AG09309 (cell line): ENCODE measurements at places on chromosomes 1 and 21.
A peak's percentile ranks its signal among the peaks of the same experiment; 100 is the strongest.

GRCh38 chr1:163703794-163704193 lies 382.0 kb downstream of the NUF2 start:
- DNase-seq = no peak

GRCh38 chr21:42769183-42769819 lies 110.0 kb downstream of the WDR4 start:
- DNase-seq = no peak

DNA sequence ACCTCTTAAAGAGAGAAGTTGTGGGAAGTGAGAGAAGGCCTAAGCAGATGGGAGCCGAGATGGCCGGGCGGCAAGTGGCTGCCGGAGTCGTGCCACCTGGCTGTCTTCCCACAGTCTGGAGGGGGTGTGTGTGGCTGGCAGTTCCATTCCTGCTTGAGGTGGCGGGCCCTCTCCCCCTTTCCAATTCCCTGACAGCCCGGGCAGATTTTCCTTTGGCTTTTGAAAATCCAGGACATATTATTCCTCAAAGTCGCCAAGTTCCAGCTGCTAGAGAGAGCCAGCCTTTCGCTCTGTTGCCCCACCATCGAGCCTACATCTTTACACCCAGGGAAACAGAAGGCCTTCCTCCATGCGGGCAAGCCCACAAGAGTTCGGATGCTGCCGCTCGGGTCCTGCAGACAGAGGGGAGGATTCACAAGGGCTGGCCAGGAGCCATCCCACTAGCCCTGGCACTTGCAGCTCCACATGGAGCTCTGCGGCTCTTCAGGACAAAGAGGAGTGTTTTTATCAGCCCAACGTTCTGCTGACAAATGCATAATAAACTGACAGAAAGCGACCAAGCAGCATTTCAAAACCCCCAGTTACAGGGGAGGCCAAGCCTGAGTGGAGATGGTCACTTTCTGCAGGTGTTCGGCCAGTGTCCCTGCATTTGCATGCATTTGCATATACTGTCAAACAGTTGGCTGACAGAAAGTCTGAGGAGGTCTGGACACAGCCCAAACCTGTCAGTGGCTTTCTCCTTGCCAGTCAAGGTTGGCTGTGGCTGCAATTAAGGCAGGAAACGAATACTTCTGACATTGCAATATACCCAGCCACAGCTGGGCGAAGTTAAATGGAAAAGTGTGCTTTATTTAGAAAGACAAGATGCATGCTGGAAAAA lies 45.9 kb downstream of the OLIG1 start:
- DNase-seq = no peak

GRCh38 chr1:101485712-101486111 lies 248.9 kb downstream of the S1PR1 start:
- DNase-seq = no peak

DNA sequence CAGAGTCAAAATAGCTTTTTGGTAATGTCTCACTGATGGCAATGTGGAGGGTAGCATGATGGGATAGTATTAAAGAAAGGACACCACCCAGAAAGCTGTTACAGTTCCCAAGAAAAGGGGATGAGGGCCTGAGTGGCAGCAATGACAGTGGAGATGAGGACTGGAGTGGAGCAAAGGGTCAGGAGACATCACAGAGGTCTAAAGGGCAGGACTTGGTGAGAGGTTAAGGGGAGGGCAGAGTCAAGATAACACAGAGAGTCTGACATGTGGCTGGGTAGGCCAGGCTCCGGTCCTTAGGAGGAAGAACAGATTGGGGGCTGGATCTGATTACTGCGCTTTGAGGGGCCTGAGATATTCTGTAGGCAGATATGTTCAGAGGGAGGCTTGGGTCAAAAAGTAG lies 19.3 kb downstream of the ELF3 start:
- no peak for DNase-seq

DNA sequence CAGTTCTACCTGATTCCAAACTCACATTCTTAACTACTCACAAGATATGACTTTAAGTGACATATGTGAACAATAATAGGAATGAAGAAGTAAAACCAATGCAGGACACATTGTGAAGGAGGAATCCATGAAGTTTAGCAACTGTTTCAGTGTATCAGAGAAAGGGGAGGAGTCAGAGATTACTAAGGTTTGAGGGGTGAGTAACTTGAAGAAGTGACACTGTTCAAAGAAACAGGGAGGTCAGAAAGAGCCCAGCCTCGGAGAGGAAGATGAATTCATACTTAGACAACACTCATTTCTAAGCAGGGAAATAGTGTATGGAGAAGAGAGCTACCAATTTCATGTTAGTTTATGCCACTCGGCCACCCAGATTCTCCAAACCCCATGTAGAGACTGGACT lies 28.2 kb upstream of the RPF1 start:
- no peak for DNase-seq

GRCh38 chr1:18965206-18966173 lies 9.0 kb upstream of the IFFO2 start:
- no peak for DNase-seq

DNA sequence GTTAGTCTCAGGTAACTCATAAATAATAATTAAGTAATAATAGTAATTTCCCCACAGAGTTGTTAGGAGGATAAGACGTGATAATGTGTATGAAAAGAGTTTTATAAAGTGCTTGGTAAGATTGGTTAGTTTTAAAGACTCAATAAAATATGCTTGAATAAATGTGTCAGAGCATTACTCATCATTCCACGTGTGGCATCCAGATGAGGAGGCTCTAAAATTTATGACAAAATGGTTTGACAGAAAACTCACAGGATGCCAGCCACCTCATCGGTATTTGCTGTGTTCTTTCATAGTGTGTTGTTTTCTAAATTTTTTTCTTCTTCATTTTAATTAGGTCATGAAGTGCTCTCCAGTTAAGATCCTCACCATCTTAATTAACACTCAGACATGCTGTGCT lies 19.1 kb upstream of the SPAG17 start:
- DNase-seq = peak; percentile 14

DNA sequence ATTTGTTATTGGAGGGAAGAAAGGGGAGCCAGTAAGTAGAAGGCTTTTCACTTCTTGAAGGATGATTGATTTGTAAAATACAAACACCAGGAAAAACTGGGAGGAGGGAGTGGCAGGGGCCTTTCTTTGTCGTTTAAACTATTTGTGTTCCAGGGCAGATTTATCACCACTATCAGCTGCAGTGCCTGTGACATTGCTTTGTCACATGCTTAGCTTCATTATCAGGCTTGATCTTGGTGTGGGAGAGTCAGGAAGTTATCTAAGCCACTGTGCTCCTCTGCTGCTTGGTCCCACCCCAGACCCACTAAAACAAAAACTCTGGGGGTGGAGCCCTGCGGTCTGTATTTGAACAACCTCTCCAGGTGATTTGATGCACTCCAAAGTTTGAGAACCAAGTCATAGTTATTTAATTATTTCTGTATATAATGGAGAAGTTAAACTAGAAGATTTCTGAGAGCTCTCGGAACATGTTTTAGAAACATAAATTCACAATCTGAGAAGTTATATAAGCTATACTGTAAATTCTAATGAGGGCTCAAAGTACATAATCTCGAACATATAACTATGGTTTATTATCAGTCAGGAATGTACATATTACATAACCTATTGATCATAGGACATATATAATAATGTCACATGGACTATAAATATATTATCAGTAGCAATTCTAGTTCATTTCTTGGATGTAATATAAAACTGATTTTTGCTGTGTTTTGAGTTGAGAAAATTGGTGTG lies 87.9 kb downstream of the CDC14A start:
- DNase-seq = no peak

- no peak for DNase-seq
Observed at GRCh38 chr1:46533179-46533864, 18.1 kb downstream of the KNCN start.

- no peak for DNase-seq
Observed at GRCh38 chr1:13583595-13583965, at the start of gene PDPN. PDPN (plus strand) TSS chr1:13583832; CDS start chr1:13584034, 202 bp downstream.

DNA sequence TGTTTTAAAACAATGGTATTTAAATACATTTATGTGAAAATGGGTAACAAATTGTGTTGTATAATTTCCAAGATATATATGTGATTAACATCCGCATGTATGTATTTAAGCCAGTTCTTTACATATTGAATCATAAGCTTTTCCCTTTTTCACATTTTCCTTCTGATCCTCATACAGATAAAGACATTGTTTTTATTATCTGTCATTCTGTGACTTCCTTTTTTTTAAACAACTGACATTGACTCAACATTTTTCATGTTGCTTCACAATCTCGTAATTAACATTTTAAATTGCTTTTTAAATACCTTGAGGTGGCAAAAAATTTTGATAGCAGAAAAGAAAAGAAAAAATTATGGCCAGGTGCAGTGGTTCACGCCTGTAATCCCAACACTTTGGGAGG lies 1.4 kb downstream of the STXBP3 start:
- no peak for DNase-seq

DNA sequence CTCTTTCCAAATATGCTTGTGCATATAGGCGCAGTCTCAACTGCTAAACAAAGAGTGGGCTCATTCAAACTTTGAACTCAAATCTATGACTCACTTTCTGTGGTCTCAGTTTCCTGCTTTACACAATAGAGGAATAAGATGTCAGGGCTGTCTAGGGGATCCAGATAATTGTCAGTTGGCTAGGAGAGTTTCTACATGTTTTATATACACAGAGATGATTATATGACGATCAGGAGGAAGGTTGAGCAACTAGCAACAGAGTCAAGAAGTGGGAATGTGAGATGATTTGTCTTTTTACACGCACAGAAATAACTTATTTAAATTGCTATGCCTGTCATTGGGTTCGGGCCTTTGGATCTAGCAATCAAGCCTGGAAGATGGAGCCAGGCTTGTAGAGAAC lies 299.4 kb upstream of the LYPLAL1 start:
- DNase-seq = peak; percentile 82

DNA sequence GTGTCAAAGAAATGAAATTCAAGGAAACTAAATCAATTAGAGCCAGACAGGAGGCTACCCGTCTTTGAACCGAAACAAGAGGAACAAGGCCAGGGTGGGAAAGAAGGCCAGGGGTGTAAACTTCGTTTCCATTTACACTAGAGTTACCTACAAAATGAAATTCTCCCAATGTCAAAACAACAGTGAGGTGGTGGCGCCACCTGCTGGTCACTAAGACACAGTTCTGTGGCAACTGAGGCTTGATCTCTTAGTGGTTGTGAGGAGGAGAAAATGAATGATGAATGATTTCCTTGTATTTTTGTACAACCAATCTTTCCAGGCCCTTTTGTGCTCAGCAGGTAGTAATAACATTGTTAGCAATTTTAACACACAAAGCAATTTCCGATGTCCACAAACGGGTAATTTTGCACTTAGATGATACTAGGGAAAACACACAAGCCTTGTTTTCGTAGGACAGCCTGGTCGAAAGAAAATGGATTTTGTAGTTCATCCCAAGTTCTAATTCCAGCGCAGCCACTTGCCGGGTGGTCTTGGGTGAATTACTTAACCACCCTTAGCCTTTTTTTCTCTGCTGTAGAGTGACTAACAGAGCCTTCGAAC lies 54.8 kb upstream of the SOD1 start:
- peak; percentile 27 for DNase-seq

DNA sequence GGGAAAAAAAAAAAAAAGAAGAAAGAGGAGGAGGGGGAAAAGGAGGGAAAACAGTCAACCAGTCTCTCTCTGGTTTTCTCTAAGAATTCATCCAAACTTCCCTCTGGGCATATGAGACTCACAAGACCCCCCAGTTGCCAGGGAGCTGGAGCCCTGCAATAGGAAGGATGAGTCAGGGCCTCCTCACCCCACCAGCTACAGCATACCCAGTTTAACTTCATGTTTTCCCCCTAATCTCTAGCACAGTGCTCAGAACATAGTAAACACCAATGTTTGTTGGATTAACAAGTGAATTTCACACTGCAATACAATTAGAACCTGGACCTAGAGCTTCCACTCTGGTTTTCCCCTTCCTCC lies 7.8 kb downstream of the F11R start:
- no peak for DNase-seq

GRCh38 chr1:247358920-247359319 lies 27.3 kb upstream of the ZNF496 start:
- DNase-seq = no peak

DNA sequence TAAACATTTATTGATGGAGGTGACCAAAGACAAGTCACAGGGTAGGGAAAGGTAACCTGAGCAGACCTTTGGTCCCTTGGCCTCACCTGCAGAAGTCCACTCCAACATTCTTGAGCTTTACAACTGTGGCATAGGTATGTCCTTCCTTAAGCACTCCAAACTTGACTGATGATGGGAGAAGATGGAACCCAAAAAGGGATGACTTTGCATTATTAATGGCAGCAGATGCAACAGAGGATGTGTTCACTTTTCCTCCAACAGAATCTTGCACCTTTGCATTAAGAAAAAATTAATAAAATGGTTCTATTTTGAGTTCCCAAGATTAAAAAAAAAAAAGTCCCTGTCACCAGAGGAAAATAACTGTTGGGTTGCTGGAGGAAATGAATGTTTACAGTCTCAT lies 42.2 kb downstream of the WDR3 start:
- no peak for DNase-seq
